ENCODE measurements at places on chromosomes 4 and X.

DNA sequence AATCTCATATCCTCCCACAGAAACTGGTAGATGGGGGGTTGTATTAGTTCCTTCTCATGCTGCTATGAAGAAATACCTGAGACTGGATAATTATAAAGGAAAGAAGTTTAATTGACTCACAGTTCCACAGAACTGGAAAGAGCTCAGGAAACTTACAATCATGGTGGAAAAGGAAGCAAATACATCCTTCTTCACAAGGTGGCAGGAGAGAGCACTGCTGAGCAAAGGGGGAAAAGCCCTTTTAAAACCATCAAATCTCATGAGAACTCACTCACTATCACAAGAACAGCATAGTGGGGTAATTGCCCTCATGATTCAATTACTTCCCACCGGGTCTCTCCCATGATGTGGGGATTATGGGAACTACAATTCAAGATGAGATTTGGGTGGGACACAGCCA lies 250.5 kb upstream of the GPRIN3 start:
- no peak for DNase-seq

DNA sequence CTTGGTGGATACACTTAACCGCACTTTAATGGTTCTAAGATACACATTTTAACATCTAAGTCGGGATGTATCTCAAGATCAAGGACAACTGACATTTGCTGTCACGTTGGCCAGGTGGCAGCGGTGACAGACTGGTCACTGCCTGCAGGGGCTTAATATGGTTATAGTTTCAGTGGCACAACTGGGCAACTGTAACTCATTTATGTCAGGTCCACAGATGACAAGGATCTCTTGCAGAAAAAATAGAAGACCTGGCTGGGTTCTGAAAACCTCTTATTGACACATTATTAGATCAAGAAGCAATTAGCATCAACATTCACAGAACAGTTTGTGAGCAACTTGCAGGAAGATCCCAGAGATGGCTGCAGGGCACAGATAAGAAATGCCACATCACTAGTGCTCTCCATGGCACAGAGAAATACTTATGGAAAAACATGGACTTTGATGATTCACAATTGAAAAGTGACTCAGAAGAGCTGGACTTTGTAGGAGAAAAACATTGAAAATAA lies 99.6 kb upstream of the SORBS2 start:
- DNase-seq: no peak

- DNase-seq: no peak
Observed at GRCh38 chrX:22147942-22148341, 115.8 kb downstream of the PHEX start.

DNA sequence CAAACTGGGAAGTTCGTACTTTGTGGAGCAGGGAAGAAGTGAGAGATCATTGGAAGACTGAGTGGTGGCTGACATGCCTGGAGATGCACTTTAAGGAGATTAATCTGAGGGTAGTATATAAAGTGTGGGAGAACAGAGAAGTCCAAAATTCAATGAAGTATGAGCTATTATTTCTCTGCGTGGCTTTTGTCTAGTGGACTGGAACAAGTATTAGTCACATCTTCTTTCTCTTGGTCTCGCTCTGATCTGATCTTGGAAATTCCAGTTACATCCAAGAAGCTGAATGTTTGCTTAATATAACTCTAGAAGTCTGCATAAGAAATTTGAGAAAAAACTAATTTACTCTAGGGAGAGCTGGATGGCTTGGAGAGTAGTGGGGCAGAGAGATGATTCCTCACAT lies 64.8 kb upstream of the NR0B1 start:
- DNase-seq: no peak

GRCh38 chrX:334331-334891 lies 15.8 kb upstream of the GTPBP6 start:
- no peak for DNase-seq

DNA sequence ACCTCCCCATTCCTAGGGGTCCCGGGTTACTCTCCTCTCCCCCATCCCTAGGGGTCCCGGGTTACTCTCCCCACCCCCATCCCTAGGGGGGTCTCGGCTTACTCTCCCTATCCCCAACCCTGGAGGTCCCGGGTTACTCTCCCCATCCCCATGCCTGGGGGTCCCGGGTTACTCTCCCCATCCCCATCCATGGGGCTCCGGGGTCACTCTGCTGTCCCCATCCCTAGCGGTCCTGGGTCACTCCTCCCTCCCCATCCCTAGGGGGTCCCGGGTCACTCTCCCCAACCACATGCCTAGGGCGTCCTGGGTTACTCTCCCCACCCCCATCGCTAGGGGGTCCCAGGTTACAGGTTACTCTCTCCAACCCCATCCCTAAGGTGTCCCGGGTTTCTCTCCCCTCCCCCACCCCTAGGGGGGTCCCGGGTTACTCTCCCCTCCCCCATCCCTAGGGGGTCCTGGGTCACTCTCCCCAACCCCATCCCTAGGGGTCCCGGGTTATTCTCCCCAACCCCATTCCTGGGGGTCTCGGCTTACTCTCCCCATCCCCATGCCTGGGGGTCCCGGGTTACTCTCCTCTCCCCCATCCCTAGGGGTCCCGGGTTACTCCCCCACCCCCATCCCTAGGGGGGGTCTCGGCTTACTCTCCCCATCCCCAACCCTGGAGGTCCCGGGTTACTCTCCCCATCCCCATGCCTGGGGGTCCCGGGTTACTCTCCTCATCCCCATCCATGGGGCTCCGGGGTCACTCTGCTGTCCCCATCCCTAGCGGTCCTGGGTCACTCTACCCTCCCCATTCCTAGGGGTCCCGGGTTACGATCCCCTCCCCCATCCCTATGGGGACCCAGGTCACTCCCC lies 821 bp downstream of the ASMTL start:
- DNase-seq: no peak

GRCh38 chr4:141810038-141810711 lies 173.8 kb downstream of the IL15 start:
- no peak for DNase-seq

- DNase-seq: no peak
Observed at GRCh38 chrX:37847733-37848197, 394 bp upstream of the DYNLT3 start.

- no peak for DNase-seq
Observed at GRCh38 chr4:176377780-176378179, 58.0 kb downstream of the SPCS3 start.

DNA sequence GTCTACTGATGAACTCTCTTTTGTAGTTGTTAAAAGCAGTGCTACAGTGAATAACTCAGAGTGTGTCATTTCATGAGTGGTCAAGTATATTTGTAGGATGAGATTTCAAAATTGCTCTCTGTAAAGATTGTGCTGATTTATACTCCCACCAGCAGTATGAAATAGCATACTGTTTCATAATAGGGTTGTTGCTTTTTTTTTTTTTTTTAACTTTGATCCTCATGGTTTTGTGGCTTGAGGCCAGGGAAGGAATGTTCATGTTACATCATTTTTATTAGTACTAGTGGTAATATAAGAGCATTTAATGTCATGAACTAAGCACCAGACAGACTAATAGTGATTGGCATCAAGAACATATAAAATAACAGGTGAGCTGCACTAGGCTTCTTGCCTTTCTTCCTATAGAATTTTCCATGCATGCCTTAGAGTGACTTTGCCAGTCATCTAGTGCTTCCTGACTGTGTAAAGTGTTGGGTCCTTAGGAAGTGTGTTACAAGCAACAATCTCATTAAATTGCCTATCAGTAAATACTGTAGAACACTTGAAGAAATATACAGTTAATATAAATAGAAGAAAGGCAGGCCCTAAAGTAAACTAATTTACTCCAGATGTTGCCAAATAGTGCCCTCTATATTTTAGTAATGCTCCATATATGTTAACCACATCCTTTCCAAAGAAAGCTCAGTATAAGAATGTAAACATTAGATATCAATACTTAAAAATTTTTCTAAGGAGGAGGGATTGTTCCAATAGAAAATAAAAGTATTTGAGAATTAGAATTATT lies 38.6 kb upstream of the MSMO1 start:
- no peak for DNase-seq

DNA sequence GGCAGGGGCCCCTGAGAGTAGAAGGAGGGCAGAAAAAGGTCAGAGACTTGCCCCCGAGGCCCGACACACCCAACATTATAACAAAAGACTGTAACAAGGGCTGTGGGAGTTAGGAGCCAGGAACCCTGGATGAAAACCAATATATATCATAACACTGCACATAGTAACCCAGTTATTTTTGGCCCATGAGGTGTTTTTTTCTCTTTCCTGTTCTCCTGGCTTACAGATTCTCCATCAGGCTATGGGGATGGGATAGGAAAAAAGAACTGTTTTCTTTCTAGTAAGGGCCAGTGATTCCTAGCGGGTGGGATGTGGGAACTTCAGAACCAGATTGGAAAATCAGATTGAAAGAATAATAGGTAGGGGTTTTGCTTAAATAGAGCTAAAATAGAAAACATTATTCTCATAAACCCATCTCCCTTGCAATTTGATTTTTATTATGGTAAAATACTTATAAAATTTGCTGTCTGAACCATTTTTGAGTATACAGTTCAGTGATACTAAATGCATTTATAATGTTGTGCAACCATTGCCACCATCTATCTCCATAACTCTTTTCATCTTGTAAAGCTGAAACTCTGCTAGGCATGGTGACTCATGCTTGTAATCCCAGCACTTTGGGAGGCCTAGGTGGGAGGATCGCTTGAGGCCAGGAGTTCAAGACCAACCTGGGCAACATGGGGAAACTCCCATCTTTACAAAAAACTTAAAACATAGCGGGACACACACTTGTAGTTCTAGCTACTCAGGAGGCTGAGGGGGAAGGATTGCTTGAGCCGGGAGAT lies 33.5 kb downstream of the SNX25 start:
- no peak for DNase-seq

- no peak for DNase-seq
Observed at GRCh38 chr4:15438939-15439524, 11.2 kb downstream of the C1QTNF7 start.

DNA sequence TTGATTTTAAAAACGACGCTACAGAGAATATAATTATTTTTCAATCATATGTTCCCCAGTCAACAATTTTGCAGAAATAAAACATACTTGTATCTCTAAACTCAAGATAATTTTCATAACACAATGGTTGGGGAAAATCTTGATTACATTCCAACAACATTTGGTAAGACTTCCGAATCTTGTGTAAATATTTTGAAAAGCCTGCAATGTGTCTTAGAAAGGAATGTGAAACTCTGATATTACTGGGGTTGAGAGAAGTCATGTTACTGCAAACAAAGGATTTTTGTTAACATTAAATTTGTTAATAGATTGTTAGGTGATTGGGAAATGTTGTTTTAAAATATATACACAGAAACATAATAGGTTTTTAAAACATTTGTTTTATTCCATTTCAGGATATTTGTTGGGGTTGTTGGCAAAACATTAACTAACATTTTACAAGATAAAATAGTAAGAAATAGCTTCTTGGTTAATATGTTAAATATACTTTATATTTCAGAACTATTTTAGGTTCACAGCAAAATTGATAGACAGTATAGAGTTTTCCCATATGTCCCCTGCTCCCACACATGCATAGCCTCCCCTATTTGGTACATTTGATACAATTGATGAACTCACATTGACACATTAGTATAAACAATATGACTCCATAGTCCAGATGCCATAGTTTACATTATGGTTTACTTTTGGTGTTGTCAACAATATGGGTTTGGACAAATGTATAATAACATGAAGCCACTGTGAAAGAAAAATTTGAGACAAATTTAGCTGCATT lies 218.6 kb upstream of the FAM47A start:
- DNase-seq: no peak

GRCh38 chr4:66331761-66332160 lies 661.5 kb upstream of the EPHA5 start:
- no peak for DNase-seq

GRCh38 chr4:155805016-155805415 lies 46.2 kb downstream of the GUCY1B1 start:
- DNase-seq: no peak

DNA sequence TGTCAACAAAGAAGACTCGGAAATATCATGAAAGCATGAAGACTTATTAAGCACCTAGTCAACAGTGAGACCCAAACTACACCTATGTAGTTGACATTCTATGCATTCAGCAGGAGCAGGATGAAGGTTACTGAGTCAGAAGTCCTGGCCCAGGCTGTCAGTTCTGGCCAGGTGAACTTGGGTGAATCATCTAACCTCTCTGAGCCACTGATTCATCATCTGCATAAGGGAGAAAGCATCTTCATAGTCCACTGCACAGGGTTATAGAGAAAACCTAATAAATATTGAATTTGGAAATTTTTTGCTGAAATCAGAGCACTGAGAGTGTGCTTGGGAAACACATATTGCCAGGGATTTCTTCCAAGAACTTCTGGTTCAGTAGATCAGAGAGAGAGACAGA lies 296.0 kb upstream of the SFRP2 start:
- DNase-seq: no peak

DNA sequence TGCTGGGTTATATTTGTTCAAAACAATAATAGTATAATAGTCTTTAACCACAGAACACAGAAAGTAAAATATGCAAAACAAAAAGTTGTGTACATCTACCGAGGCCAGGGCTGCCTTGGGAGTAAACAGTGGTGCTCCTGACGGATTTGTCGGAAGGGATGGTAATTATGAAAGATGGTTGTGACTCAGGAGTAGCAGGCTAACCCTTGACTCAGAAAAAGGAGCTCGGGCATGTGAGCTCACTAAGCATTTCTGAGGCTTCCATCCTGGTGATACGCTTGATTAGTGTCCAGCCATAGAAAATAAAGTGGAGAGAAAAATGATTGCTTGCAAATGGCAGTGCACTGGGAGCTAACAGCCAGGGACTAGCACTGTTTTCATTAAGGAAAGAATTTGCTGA lies 53.2 kb upstream of the SPANXB1 start:
- no peak for DNase-seq

DNA sequence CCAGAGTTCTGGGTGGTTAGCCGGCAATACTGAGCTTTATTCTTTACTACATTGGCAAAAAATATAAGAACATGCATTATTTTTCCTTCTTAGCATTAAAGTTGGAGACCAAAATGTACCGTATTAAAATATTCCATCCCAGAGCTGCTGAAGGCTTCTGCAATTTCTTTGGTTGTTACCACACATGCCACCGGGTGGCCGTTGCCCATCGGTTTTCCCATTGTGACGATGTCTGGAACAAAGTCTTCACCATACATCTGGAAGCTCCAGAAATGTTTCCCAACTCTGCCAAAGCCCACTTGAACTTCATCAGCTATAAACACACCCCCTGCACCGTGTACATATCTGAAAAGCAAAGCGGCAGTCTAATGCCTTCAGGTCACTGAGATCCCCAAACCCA lies 13.7 kb downstream of the ETNPPL start:
- no peak for DNase-seq

Data from GM12892 (cell line).